Astrocyte (in vitro differentiated cells and primary cell): ENCODE measurements at places on chromosomes 13 and 19.

DNA sequence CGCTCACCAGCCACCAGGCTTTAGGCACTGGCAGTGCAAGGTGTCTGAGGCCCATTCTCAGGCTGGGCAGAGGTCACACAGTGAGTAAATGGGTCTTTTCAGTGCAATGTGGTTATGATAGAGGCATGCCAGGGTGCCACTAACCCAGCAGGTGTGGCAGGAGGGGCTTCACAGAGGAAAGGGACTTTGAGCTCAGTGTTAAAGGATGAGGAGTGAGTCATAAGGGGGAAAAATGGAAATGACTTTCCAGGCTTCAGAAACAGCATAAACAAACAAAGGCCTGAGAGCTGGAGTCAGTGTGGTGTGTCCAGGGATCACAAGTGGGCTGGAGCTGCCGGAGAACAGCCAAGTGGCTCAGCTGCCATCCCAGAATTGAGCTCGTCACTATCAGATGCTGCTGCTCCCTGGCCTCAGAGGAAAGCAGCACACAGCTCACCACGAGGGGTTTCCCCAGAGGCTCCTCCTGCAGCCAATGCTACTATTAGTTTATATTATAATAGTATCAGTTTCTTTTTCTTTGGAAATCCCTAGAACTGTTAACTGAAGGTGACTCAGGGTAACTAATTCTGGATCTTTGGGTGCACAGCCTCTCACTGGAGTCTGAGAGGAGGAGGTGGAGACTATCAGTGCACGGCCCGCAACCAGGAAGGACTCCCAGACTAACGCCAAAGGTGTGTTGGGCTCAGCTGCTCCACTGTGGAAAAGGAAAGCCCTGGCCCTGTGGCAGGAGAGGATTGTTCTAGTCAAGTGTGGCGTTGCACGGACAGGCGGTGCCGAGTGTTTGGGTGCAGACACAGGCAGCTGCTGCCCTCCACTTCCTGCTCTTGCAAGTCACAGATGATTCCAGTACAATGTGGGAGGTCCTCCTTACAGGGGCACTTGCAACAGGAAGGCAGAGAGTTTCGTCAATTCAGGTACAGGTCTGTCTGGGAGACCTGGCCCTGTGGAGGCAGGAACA lies 39.5 kb downstream of the DHRS12 start:
- DNase-seq = peak; percentile 75

DNA sequence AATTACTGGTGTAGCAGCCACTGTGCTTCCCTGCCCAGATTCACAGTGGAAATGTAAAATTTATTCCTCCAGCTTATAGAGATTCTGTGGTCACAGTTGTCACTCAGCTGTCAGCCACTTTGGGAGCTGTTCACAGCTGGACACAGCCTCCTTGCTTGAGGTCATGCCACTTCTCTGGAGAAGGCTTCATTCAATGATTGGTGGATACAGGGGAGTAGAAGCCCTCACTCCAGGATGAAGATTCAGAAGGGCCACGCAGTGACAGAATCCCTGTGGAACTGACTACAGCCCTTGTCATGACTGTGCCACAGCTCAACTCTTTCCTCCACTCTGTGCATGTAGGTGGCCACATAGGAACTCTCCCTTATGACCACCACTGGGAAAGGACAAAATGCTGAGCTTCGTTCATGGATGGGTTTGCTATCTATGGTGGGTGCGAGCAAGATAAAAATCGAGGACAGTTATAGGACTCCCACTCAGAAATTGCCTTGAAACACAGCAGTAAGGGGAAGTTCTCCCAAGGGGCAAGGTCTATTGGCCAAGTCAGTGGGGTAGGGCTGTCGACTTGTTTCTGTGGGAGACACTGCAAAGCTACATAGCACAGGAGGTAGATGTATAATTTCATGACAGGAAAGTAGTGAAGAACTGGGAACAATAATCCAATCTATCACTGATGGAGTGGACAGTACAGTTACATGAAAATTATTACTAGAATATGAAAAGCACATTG lies 98.7 kb downstream of the CCNA1 start:
- no peak for DNase-seq

DNA sequence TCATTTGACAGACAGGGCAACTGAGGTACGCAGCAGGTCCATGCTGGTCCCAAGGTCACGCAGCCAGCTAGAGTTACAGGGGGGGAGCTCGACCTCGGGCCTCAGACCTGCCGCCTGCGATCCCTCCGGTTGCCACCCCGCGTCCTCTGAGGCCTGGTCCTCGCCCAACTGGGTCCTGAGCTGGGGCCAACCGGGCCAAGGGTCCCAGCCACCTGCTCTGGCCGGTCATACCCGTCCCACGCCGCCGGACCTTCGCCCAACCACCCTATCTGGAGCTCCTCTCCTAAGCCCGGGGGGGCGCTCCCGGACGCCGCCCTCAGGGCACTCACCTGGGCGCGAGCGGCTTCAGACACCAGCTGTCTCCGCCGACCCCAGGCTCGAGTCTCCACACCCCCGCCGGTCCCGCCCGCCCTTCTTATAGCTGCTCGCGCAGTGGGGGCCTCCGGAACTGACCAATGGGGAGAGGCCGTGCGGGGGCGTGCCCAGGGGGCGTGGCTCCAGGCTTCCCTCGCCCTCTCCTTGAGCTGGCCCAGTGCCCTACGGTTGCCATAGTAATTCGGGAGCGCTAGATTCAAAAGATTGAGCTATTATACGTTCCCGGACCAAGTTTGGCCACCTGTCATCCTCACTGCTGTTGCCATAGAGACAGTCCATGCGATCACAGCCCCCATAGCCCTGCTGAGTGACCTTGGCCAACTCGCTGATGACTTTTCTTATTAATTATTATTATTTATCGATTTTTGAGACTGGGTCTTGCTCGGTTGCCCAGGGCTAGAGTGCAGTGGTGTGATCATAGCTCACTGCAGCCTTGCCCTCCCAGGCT lies at the start of gene PLIN5:
PLIN5 (minus strand) TSS at position 389 of the 823 bp plus-strand sequence. CDS start 1,150 bp downstream, outside the sequence.
- DNase-seq = peak; percentile 6

- no peak for DNase-seq
These were observed 142.5 kb downstream of the SLC7A1 start for GRCh38 chr13:29452773-29453616.

DNA sequence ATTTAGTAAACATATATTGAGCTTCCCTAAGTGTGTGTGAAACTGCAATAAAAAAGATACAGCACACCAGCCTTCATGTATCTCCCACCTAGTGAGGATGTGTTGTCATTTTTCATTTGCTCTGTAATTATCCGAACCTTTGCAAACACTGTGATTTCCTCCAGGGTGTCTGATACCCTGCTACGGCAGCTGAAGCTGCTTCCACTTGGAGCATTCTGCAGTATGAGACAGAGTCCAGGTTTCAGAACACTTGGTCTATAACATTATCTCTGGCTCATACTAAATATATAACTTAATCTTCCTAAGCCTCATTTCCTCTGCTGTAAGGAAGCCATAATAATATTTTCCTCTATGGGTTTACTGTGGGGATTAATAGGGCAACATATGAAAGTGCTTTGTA lies 1338.1 kb upstream of the SLC10A2 start:
- no peak for DNase-seq

GRCh38 chr19:52536448-52536800 lies 9.0 kb downstream of the ZNF808 start:
- DNase-seq = no peak

GRCh38 chr13:111117961-111118360 lies 2.9 kb downstream of the ARHGEF7 start:
- no peak for DNase-seq

DNA sequence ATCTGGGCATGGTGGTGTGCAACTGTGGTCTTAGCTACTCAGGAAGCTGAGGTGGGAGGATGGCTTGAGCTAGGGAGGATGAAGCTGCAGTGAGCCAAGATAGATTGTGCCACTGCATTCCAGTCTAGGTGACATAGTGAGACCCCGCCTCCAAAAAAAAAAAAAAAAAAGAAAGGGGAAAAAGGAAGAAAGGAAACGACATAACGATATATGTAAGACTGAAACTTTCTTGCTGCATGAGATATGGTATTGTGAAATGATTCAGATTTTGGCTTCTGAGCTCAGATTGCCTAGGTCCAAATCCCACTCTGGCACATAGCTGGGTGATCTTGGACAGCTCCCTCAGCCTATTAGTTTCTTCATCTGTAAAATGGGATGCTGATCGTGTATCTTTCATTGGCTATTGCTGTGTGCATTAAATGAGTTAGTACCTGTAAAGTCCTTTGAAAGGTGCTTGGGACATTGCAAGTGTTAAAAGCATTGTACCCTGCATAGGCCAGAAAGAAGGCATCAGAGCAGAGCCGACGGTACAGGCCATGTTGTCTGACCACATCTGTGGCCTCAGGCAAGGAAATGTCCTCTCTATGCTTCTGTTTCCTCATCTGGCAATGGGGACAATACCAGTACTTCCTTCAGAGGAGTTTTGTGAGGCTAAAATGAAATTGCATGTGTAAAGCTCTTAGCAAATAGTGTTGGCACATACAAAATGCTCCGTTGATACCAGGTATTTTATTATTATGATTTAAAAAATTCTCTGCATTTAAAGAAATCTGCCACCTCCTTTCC lies 32.6 kb upstream of the SLC46A3 start:
- DNase-seq = no peak

GRCh38 chr13:24997367-24997967 lies 98.5 kb upstream of the PABPC3 start:
- DNase-seq = no peak

DNA sequence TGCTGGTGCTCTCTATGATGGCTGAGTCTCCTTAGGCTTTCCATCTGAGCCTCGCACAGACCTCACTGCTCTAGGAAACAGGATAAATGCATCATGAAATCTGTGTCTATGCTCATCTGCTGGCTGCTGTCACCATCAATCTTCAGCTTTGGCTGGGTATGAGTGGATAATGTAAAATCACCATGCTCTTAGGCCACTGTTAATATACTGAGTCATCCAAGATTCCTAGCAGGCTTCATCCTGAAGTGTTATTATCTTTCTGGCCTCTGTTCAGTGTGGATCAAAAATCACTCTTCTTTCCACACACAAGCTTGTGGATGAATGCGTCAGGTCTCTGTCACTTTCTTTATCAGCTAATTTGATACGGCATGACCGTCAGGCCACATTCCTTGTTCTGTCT lies 317.4 kb downstream of the NALCN start:
- DNase-seq = peak; percentile 1

DNA sequence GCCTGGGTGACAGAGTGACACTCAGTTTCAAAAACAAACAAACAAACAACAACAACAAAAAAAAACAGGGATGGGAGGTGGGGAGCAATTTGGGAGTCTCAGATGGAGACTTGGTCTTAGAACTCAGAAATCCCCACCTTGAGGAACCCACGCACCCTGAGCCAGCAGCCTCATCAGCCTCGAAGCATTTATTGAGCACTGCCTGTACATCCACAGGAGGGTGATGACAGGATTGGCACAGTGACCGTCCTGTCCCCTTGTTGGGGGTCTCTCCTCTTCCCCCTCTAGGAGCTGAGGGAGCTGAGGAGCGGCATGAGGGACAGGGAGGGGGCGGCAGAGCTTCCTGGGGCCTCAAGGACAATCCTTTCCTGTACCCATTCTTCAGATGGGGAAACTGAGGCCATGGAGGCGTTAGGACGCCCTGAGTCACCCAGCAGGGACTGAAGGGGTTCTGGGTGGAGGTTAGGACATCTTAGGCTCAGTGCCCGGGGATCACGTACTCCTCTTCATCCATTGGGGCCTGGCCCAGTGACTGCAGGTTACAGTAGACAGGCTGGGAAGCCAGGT lies 5.6 kb downstream of the GDF15 start:
- no peak for DNase-seq

DNA sequence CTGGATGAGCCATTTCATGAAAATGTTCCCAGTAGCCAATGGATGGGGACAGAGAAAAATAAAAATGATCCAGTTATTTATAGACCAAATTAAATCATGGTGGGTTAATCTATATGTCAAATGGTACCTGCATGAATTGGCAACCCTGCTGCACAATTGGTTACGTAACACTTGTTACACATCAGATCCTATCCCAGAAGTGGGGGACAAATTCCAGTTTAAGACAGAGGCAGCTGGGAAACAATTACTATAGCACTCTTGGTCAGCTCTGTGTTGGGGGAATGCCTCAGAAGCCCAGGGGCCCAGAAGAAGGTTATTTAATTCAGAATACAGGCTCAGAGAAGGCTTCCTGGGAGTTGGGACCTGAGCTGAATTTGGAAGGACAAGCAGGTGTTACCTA lies 81.1 kb upstream of the FLT1 start:
- no peak for DNase-seq

DNA sequence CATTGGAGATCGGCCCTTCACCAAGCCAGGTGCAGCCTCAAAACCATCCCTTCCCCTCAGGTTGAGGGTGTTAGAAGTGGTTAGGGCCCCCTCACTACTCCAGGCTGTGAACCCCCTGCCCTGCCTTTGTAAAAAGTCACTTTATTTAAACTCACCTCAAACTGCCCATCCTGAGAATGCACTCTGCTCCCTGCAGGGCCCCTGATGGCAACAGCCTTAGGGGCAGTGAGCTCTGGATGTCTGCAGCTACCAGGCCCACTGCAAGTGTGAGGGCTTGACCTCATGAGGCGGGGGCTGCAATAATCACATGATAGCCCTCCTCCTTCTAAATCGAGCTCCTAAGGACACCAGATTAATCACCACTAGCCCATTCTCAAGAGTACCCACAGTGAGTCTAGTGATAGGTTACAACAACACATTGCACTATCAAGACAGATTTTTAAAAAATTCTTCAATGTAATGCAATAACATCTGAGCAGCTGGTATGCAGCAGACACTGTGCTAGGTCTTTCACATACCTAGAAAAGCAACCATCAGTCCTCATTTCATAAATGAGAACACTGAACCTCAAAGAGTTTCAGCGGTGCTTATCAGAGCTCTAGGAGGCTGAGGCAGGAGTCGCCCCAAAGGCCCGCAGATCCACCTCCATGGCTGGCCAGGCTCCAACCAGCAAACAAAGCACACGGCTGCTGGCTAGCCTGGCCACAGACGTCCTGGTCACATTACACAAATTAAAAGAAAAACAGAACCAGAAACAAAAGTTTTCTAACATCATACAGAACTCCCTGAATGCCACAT lies 26.0 kb downstream of the SLC7A1 start:
- no peak for DNase-seq

DNA sequence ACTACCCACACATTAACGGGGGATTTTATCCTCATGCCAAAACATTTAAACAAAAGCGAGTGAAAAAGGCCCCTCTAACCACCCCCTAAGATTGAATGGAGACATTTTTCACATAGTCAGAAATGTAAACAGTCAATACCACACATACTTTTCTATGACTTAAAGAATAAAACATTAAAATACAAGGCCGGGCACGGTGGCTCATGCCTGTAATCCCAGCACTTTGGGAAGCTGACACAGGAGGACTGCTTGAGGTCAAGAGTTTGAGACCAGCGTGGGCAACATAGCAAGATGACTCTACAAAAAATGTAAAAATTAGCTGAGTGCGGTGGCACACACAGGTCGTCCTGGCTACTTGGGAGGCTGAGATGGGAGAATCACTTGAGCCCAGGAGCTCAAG lies 47.3 kb downstream of the MPHOSPH8 start:
- DNase-seq = no peak

- DNase-seq = no peak
These were observed 29.9 kb downstream of the GPR42 start for GRCh38 chr19:35400773-35401100.

GRCh38 chr19:5345895-5346386 lies 5.3 kb upstream of the PTPRS start:
- peak; percentile 78 for DNase-seq
